Activated CD8-positive, alpha-beta T cell treated with anti-CD3 and anti-CD28 coated beads, Interleukin-2, amount 10 ng/mL, durations not matched to agents 7 days and 5 days (primary cell): ENCODE measurements at places on chromosomes 3 and 15. TPM values are rescaled to one million over a fixed set of nuclear protein-coding genes. Genes with fewer than 3 reads are reported as not detected.

DNA sequence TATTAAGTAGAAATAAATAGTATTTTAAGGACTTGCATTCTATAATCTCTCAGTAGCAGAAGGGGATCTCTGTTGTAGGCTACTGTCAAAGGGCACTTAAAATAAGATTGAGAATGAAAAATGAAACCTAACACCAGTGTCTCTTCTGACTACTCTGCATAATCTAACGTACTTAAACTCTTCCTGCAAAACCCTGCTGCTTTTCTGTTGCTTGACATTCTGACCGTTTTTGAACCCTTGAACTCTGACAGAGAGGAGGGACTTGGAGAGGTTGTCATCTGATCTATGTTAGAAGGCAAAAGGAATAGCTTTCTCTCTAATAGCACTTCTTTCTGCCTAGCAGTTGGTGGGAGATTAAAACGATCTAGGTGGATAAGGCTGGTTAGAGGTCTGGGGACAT lies 204.6 kb downstream of the ZIC1 start:
- no peaks in the 10 kb centered on the region for H3K27me3 ChIP-seq
- no peak for DNase-seq
- no peaks in the 10 kb centered on the region for H3K36me3 ChIP-seq
- no peaks in the 10 kb centered on the region for H3K4me1 ChIP-seq
- H3K27ac ChIP-seq = no peak overlapping the region

GRCh38 chr3:121529308-121529707 lies 16.5 kb downstream of the POLQ start:
- peaks cover 66% of the 10 kb centered on the region for H3K36me3 ChIP-seq
- no peak overlapping the region for H3K27ac ChIP-seq
- H3K4me1 ChIP-seq = no peaks in the 10 kb centered on the region
- no peaks in the 10 kb centered on the region for H3K27me3 ChIP-seq
- H3K4me3 ChIP-seq = no peak overlapping the region
- DNase-seq = no peak

- no peaks in the 10 kb centered on the region for H3K27me3 ChIP-seq
- peaks cover 33% of the 10 kb centered on the region for H3K4me1 ChIP-seq
- H3K27ac ChIP-seq = peak overlapping the region; percentile 52
- H3K4me3 ChIP-seq = no peak overlapping the region
- peaks cover 27% of the 10 kb centered on the region for H3K36me3 ChIP-seq
These were observed 17.1 kb downstream of the ISG20 start for GRCh38 chr15:88655800-88656488.

SCG5 gene
- total RNA-seq = 3.0 TPM

- H3K27ac ChIP-seq = no peak overlapping the region
- peaks cover 12% of the 10 kb centered on the region for H3K27me3 ChIP-seq
- DNase-seq = no peak
- H3K4me1 ChIP-seq = peaks cover 7% of the 10 kb centered on the region
These were observed 10.2 kb downstream of the ACKR2 start for GRCh38 chr3:42819351-42819965.

- peaks cover 27% of the 10 kb centered on the region for H3K36me3 ChIP-seq
- no peak overlapping the region for H3K4me3 ChIP-seq
- no peak overlapping the region for H3K27ac ChIP-seq
- peaks cover 21% of the 10 kb centered on the region for H3K4me1 ChIP-seq
- DNase-seq = no peak
- H3K27me3 ChIP-seq = peaks cover 3% of the 10 kb centered on the region
These were observed 2.0 kb upstream of the TRIM59 start for GRCh38 chr3:160451602-160452001.

- H3K36me3 ChIP-seq = no peaks in the 10 kb centered on the region
- no peak overlapping the region for H3K4me3 ChIP-seq
- H3K27ac ChIP-seq = no peak overlapping the region
- DNase-seq = no peak
- H3K27me3 ChIP-seq = peaks cover 2% of the 10 kb centered on the region
These were observed 177.7 kb downstream of the TIGIT start for GRCh38 chr3:114471478-114471877.
